ENCODE measurements at places on chromosomes 3 and 15.

GRCh38 chr15:56920367-56920627 is 1.9 kb downstream of the TCF12 start:
- no peak for DNase-seq

- DNase-seq, result no peak
These were observed 878 bp downstream of the DYNC1LI1 start for GRCh38 chr3:32569540-32570420.

DNA sequence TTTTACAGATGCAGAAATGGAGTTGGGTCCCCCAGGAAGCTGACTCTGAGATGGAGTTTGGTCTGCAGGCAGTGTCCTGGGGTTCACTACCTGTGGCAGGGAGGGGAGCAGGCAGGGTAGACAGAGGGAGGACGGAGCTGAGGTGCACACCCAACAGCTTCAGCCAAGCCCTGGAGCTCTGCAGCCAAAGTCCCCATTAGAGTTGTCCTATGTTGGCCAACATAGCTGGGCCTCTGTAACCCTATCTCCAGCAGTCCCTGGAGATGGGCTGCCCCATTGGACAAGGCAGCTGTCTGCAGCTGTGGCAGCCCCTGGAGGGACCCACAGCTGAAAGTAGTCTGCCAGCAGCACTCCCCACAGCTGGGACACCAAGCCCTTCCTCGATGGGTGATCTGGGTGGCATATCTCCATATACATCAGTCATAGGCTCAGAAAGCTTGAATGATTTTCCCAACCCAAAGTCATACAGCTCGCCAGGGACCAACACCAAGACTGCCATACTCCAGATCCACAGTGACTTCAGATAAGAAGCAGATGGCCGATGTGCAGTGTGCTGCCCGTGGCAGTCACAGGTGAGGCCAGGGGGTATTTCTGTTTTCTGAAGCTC is 31.9 kb downstream of the STARD5 start:
- DNase-seq, result no peak

- peak; percentile 92 for DNase-seq
These were observed at the start of gene SNRK for GRCh38 chr3:43286115-43286840. Gene SNRK, plus strand, starts transcription at chr3:43286540. Its CDS starts 16,664 bp downstream, at chr3:43303204.

GRCh38 chr3:52345521-52346109 is 29.5 kb downstream of the DNAH1 start:
- DNase-seq, result no peak

- DNase-seq, result no peak
These were observed 38.2 kb upstream of the SUCLG2 start for GRCh38 chr3:67692621-67693020.

- no peak for DNase-seq
These were observed 223.4 kb upstream of the CGNL1 start for GRCh38 chr15:57152666-57153539.

DNA sequence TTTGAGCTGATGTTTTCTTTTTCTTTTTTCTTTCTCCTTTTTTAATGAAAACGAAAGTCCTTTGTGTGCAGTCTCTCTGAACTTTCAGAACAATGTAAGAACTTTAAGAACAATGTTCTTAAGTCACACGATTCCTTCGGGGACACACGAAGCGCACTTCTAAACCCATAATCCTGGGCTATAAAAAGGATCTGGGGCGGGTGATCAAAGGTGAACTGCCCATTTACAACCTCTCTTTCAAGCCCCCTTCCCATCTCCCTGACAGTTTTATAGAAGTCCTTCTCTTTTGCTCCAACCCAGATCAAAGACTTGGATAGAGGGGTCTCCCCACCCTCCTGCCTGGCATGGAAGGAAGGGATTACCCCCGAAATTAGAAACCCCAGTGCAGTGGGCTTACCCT is 126.8 kb downstream of the BDH1 start:
- no peak for DNase-seq

DNA sequence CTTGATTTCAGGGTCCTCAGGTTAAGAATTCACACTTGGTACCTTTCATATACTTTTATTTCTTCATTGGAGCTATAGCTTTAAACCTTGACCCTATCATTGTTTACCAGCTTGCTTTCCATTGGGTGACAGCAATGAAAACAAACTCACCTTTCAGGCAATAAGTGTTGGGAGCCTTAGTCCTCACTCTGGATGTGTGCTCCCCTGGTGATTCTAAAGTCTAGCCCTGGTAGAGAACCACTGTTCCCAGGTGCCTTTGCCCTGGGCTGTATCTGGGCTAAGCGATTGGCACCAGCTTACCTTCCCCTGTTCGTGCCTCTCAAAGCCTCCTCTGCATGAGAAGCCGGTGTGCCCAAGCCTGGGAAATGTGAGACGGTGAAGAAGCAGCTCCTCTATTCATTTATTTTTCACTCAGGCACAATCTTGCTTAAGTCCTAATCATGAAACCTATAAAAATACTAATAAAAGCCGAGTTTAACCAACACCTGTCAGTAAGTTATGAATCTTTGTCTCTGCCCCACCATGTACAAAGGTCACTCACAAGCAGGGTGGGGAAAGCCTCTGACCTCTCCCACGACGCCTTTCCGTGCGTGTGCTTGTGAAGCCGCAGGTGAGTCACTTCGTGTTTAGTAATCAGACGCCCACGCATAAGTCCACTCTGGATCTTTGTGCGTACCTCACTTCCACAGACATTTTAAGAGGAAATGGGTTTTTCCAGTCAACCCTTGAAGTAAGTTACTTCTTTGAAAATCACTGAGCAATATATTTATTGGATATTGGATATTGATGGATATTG is 12.8 kb upstream of the ARRDC4 start:
- DNase-seq, result no peak

GRCh38 chr15:67280217-67280616 is 25.6 kb downstream of the IQCH start:
- no peak for DNase-seq

DNA sequence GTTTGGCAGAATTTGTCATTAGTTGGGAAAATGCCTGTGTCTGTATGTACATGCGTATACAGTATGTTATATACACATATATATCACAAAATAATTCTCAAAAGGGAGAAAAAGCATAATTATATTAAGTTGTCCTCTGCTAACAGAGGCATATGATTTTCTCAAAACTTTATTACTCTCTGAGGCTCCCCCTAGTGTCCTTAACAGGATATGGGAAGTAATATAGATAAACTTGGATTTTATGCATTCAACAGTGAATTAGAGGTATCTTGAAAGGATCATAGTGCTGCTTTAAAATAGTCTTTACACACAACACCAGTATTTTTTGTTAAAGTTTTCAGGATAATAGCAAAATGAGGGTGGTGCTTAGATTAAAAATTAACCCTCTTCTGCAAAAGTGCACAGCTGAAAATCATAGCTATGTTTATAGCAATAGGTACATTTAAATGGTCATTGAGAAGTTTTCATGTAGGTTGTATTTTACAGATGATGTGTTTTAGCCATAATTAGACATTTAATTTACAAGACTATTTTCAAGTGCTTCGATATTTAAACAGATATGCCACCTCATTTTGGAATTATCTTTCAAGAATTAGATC is 454.0 kb upstream of the ROBO2 start:
- no peak for DNase-seq

DNA sequence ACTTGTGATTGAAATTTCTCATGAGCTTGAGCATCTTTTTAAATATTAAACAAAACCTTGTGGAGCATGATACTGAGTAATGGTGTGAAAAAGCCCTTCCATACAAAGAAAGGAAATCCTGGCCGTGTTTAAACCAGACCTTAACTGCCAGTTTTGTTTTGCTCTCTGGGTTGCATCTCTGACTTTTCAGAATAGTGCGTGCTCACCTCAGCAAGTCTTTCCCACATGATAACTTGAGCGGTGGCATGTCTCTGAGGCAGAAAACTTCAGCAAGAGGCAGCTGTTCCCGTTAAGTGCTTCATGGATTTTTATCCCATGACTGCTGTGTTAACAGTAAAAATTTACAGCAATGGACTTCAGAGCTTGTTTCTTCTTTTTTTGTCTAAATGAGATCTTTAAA is 393.3 kb downstream of the FEZF2 start:
- DNase-seq, result no peak

- peak; percentile 54 for DNase-seq
These were observed 3.0 kb downstream of the INKA1 start for GRCh38 chr3:49805897-49806701.

DNA sequence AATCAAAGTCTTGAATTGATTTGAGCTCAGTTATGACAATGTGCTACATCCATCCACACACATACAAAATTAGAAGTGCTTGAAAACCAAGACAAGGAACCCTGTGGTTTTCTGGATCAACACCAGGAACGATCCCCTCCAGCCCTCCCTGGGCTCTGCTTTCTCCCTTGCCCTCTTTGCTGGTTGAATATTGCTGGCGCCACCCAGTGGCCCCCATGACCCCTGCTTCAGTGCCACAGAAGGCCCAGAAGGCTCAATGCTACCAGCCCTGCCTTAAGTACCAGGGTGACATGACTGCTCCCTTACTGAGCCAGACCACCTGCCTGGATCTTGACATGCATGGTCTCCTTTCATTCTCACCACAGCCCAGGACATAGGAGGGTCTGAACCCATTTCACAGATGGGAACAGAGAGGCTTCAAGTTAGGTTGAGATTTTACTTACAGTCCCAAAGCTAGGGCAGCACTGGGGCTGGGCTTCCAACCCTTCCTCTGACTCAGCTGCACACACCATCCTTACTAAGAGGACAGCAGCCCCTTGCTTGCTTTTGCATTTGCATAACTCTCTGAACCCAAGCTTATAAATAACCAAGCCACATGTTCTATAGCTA is 15.0 kb downstream of the IL12A start:
- peak; percentile 41 for DNase-seq

DNA sequence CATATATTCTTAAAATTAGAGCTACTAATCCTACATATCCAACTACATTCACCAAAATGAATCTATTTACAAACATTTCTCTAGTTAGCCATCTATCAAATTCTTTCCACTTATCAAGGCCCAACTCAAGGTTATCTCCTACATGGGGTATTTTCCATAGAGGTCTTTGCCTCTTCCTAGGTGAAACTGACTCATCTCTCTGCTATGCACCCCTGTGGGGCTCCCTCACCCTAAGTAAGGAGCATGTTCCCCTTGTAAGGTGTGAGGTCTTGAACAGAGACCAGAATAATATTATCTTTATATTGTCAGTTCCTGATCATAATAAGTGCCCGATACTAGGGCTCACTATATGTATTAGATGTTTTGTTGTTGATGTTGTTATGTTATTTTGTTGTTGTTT is 74.6 kb upstream of the TSC22D2 start:
- DNase-seq, result no peak

GRCh38 chr15:60508442-60508841 is 29.5 kb upstream of the ICE2 start:
- no peak for DNase-seq

DNA sequence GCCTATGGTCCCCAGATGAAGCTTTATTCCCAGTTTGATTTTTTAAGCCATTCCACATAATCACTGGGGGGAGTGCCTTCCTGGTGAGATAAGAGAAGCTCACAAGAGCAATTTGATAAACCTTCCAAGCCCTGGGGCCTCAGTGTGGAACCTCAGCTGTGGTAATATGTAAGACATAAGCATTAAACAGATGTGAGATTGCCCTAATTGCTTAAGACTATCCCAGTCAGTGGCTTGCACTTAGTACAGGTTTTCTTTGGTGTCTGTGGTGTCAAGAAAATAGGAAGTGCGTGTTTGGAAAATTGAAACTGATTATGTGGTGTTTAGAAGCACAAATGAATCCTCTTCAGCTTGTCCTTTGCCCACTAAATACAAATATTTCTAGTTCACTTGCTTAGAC is 54.3 kb downstream of the LRRN1 start:
- no peak for DNase-seq

DNA sequence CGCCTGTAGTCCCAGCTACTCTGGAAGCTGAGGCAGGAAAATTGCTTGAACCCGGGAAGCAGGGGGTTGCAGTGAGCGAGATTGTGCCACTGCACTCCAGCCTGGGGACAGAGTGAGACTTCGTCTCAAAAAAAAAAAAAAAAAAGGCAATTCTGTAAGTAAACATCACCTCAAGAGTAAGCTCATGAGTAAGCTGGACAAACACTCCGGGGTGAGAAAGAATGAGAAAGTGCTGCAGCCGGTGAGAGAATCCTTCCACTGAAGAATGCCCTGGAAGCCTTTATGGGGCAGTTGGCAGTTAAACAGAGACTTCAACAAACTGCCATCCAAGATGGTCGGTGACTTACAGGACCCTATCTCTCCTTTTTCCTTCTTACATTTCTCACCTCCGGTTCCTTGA is 47.5 kb downstream of the FEZF2 start:
- no peak for DNase-seq

- DNase-seq, result peak; percentile 66
These were observed 149.5 kb downstream of the SMAD6 start for GRCh38 chr15:66851311-66852063.

DNA sequence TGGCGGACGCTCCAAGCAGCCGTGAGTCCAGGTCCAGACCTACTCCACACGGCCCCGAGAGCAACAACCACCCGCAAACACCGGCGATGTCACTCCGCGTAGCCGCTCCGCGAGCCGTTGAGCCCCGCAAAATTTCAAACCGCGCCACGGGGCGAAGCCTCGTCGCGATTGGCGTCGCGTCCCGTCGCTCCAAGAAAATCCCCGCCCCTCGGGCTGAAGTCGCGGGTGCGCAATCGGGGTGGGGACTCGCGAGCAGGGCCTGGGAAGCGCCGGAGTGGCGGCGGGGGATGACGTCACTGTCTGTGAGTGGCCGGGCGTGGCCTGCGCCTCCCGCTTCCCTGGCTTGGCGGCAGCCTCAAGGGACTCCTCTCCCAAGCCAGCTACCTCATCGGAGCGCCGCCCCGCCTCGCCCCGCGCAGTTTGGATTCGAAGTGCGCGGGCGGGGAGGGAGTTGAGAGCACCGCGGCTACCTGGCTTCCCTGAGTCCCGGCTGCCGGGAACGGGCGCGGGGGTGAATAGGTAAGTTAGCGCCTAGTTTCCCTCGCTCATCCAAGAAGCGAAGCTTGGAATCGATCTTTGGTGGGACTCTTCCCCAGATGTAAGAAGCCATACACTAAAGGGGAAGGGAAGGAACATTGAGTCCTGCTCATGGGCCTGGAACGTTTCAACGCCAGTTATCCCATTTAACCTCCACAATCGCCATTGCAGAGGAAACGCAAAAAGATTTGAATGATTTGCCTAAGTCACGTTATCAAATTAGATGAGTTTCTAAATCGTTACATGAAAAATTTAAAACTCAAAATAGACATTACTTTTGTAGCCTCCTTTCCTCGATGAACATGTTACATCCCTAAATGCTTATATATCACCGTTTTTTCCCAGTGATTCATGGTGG is at the start of gene PRC1:
TSS of gene PRC1 (minus strand) at position 119 of the 895 bp plus-strand sequence. CDS start at position 1, 118 bp downstream.
- peak; percentile 95 for DNase-seq

DNA sequence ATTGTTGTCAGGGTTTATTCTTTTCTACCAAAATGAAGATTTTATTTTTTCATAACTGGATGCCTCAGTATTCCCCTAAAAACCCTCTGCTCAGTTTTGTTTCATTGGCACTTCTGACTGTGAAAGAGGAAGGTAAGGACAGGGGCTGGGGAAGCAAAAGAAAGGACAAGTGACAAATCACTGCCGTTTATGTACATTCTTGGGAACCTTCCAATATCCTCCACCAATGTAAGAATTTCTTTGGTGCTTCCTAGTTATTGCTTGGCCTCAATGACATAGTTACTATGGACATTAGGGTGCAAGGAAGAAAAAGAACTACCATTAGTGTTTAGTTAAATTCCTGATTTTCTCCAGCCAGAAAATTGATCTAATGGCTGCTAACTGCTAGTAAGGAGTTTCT is 131.0 kb upstream of the C15orf61 start:
- DNase-seq, result no peak
